Activated CD4-positive, CD25-positive, alpha-beta regulatory T cell treated with anti-CD3 and anti-CD28 coated beads, Interleukin-2, amount 50 U/mL, for 72 hours (primary cell): ENCODE measurements at places on chromosomes 12 and 14.

DNA sequence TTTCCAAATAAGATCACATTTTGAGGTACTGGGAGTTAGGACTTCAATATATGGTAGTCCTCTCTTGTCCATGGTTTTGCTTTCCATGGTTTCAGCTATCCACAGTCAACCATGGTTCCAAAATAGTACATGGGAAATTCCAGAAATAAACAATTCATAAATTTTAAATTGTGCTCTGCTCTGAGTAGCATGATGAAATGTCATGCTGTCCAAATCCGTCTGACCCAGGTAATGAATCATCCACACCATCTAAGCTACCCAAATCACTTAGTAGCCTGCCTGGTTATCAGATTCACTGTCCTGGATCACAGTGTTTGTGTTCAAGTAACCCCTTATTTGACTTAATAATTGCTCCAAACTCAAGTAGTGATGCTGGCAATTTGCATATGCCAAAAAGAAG lies 197.9 kb downstream of the TMTC3 start:
- no peak for DNase-seq

DNA sequence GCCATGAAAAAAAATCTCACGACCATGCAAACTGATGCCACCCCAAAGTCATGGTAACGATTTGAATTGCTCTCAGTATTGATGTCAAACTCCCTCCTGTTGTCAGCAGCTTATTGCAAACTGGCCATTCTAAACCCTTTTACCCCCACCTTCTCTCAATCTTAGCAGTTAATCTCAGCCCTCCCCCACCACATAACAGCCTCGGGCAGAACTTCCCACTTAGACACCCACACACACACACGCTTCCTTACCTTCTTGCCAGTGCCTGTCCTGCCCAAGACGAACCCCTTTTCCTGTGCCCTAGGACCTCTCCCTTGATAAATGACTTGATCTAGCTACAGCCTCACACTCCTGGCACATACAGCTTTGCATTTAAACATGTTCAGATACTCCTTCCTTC lies 56.6 kb downstream of the GPATCH2L start:
- DNase-seq, result no peak

DNA sequence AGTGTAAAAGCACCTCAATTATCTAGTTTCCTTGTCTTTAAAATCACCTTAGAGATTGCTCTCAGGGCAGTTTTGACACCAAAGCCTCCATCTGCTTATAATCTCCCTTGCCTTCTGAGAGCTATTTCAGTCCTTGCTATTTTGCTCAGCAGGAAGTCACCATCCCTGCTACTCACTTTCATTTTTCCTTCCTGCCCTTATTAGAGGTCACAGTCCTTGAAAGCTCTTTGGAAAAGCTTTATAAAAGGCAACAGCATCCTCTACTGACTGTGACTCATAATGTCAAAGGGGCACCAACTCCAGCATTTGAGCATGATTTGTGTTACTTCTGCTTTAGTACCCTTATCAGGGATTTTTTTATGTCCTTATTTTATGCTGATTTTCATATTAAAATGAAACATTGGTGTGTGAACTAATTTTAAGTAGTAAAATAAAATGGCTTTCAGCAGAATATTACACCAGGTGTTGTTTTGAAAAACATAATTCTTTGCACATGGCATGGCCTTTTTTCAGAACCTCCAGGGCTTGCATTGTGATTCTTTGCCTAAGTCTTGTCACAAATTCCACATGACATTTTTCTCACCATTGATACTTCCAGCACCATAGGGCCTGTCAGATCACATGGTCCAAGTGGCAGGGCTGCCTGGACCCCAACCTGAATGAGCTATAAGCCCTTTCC lies 213.0 kb downstream of the ADAMTS20 start:
- no peak for DNase-seq

DNA sequence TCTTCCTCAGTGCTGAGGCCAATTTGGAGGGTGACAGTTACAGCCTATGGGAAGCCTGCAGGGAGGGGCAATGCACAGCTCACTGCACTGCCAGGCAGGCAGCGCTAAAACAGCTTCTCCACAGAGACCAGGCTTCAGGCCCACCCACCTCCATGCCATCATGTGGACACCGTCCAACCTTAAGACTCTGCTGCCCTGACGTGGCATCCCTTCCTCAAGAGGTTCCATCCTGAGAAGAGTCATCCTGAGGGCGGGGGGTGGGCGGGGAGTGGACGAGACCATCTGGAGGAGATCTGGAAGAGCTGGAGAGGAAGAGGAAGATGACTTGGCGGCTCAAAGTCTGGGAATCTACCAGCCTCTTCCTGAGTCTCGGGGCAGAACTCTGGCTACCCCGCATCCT lies 8.4 kb upstream of the ACVRL1 start:
- no peak for DNase-seq

- DNase-seq, result no peak
Observed at GRCh38 chr12:89932954-89933353, 224.3 kb upstream of the ATP2B1 start.
